Breast epithelium (tissue), 4 donors: ENCODE measurements at places on chromosomes 4 and X.

GRCh38 chr4:72817012-72817411 lies 248.0 kb upstream of the ADAMTS3 start:
- DNase-seq = no peak

DNA sequence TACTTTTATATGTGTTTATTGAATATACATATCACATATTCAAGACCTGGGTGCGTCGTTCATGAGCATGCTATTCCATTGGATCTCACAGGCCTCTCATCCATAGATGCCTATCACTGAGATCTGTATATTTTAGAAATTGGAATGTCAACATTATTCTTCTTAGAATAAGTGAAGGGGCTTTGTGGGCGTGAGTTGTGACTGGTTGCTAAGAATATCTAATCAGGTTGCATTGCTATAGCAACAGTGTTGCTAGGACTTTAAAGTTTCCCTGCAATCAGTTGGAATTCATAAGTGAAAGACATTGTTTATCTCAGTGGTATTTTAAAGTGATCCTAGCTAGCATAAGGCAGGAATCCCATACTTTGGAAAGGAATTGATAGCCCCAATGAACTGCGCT lies 36.7 kb upstream of the ANK2 start:
- no peak for DNase-seq

DNA sequence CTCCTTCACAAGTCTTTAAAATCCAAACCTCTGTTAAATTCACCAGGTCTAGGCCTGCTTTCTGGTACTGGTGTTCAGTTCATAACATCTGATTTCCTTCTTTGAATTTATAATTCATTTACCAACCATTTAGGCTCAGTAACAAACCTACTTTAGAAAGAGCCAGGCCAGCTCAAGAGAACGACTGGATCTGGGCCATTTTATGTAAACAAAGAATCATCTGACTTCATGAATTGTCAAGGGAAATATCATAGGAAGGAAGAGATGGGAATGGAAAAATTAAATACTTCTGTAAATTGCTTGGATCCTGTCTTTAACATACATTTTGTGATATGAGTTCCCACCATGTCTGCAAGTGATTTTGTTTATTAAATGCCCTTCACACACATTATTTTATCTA lies 36.5 kb downstream of the DCHS2 start:
- DNase-seq = no peak

DNA sequence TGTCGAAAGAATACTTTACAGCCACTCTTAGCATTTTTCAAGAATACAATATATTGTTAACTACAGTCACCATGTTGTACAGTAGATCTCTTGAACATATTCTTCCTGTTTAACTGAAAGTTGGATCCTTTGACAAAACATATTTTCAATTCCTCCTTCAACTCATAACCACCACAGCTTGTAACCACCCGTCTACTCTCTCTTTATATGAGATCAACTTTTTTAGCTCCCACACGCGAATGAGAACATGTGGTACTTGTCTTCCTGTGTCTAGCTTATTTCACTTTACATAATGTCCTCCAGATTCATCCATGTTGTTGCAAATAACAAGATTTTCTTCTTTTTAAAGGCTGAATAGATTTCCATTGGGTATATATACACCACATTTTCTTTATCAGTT lies 338.3 kb upstream of the IGFBP7 start:
- DNase-seq = no peak

DNA sequence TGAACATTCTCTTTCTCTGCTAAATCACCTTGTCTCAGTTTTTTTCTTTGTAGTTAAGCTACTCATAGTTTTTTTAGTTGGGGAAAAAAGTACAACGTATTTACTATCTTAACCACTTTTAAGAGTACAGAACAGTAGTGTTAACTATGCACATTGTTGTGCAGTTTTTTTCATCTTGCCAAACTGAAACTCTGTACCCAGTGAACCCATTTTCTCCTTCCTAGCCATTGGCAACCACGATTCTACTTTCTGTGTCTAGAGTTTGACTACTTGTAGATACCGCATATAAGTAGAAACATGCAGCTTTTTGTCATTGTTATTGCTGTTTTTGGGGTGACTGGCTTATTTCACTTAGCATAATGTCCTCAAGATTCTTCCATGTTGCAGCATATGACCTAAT lies 10.0 kb downstream of the N4BP2 start:
- no peak for DNase-seq

- no peak for DNase-seq
These were observed 23.1 kb upstream of the ELF2 start for GRCh38 chr4:139200102-139200501.

GRCh38 chrX:630007-630611 lies 482 bp upstream of the SHOX start:
- DNase-seq = no peak

DNA sequence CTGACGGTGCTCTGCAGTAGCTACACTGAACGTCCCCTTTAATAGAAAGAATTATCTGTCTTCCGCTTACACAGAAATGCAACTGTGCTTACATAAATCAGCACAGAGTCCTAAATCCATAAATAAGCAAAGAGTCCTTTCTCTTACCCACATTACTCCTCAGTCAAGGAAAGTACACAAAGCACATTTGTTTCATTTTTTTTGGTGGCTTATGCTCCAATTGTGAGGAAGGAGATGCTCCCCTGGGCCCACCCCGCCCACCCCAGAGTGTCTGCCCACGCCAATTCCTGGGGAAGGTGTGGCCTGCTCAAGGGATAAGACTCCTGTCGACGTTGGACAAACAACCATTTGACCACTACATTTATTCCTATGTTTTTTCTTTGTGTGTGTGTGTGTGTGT lies 53.8 kb downstream of the CPLX1 start:
- no peak for DNase-seq

- DNase-seq = no peak
These were observed 9.5 kb downstream of the NAF1 start for GRCh38 chr4:163157157-163157556.

DNA sequence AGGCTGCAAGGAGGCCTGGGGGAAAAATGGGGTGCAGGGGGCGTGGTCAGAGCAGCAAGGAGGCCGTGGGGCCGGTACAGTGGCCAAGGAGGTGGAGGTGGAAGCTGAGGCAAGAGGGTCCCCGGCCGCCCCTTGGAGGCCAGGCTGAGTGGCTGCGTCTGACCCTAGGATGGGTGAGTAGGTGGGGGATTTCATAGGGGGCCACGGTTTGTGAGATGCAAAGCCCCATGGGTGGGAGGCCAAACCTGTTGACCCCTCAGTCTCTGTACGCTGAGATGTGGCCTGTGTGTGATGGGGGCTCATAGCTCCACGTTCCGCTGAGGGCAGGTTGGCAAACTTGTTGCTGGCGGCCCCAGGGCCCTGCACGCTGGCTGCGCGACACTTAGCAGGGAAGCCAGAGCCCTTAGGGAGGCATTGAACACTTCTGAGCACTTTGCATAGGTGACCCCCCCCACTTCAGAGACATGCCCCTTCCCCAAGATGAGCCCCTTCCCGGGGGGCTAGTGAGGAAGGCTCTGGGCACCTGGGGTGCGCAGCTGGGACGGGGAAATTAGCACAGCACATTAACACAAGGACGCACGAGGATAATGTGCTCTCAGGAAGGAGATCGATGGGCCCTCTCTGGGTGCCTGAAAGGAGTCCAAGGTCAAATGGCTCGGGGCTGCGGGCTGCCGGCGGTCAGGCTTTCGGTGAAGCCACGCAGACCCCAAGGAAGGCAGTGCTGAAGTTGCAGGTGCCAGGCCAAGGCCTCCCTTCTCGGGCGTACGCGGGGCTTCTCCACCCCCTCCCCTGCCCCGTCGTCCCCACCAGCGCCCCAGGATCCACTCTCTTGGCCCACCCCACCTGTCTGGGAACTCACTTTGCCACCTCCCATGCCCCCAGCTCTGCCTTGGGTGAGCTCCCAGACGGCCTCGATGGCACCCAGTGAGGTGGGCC lies 107.4 kb downstream of the HMX1 start:
- DNase-seq = no peak

- no peak for DNase-seq
These were observed 43.6 kb downstream of the RBM47 start for GRCh38 chr4:40586034-40586433.

GRCh38 chr4:110130576-110131358 lies 67.6 kb downstream of the ELOVL6 start:
- no peak for DNase-seq

DNA sequence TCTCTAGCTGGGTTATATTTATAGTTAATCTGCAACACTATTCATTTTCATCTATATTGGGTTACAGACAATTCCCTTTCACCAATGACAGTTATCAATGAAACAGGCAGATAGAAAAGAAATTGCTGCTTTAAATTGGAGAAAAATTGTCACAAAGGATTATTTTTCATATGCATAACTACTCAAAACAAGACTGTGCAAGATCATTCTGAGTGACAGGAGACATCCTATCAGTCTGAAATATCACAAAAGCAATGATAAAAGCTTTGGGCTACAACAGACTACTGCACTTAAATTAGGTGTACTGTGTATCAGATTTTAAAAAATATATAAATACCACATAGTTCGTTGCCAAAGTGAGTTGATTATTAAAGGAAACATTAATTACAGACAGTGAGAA lies 722.6 kb downstream of the ARAP2 start:
- DNase-seq = no peak

- DNase-seq = no peak
These were observed 37.6 kb downstream of the TNIP3 start for GRCh38 chr4:121126449-121127006.

- DNase-seq = no peak
These were observed 655.7 kb downstream of the C4orf33 start for GRCh38 chr4:129751646-129752045.

DNA sequence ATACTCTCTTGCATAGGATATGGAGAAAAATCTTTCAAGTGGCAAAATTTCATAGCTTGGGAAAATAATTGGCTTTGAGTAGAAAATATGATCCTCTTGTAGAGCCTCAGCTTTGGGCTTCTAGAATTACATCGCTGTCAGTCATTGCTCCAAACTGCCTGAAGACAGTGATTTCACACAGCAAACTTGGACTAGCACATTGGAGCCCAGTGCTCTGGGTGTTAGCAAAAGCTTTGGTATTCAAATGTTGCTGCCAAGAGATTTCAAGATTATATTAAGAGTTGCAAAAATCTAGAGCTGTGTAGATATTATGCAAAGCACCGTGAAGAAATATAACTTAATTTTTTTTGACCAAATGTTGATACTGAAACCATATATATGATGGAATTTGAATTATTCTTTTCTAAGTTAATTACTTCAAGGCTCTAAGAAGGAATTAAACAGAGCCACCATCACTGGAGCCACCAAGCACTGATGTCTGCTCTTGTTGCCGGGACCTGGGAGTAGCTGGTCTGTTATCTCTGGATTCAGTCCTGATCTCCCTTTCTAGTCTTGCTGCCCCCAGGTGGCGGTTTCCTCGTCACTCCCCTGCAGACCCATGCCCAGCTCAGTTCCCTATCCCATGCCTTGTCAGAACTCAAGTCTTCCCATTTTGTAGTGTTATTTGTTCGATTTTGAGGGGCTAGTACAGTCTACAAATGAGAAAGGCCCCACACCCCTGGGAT lies 260.7 kb upstream of the SFRP2 start:
- no peak for DNase-seq

DNA sequence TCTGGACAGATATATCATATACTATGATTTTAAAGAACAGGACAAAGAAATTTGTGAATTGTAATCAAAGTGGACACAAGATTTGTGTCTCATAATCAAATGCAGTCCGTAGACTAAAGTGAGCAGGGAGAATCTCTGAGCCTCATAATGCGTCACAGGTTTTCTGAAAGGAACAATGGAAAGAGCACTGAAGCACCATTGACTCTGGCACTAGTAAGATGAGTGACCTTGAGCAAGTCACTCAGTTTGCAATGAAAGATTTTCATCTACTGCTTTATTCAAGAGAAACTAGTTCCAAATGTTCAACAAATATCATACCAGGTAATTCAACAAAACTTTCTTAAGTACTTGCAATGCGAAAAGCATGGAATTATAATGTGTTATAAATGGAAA lies 315.3 kb downstream of the MAPK10 start:
- no peak for DNase-seq

DNA sequence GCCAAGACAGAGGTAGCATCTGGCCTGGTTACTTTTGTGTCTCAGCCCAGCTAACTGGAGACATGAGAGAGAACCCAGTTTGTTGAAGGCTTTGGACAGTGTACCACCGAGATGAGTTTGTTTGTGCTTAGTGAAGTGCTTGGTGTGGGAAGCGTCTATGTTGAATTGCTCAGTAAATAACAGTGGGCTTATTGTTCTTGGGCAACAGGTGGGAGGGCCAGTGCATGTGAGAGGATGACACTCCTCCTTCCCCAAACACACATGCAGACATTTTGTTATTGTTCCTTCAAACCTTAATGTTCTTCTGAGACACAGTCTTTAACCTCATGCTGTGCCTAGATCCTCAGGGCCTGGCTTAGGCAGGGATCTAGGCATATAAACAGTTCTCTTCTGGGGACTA lies 39.7 kb downstream of the MSN start:
- no peak for DNase-seq

- no peak for DNase-seq
These were observed 231.9 kb upstream of the INTU start for GRCh38 chr4:127400731-127401346.

DNA sequence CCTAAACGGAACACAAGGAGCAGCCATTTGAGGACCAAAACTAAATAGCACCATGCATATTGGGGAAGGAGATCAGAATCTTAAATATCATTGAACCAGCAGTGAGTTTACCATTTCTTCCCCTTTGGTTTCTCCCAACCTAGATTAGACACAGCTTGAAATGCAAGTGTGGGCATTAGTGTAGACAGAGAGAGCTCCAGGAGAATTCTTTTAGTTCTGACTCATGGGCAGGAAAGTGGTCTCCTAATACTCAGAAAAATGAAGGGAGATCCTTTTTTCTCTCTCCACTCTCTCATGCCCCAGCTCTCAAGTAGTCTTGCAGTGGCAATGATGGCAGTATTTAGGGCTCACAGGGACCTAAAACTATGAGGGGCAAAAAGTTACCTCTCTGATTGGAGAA lies 567.9 kb downstream of the INPP4B start:
- no peak for DNase-seq

GRCh38 chrX:143466130-143466529 lies 51.1 kb downstream of the SPANXN3 start:
- no peak for DNase-seq

- DNase-seq = no peak
These were observed 29.1 kb downstream of the TTC29 start for GRCh38 chr4:146916479-146917076.
